Hindlimb muscle (tissue), 1 donor: ENCODE measurements at places on chromosomes 7 and 10. TPM values are rescaled to one million over a fixed set of nuclear protein-coding genes. Genes with fewer than 3 reads are reported as not detected.

Gene GCC1
- 7.5 TPM for polyA plus RNA-seq

Gene PPIF
- polyA plus RNA-seq, result 21.5 TPM

DNA sequence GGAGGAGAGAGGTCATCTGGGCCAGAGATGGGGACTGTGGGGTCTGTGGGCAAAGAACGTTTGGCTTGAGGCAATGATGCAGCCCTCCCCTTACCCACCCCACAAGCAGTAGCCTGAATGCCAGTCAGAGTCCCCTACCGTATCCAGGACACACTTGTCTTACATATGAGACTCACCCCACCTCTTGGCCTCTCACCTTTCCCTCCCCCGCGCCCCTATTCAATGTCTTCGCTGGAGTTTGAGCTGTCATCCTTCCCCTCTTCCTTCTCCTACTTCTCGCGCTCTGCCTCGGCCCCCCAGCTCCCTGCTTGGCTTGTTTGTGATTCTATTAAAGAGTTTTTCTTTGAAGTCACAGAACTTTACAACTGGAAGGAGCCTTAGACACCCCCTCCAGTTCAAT lies 8.9 kb downstream of the PRRT4 start:
- DNase-seq, result no peak

Gene HELLS
- 7.7 TPM for polyA plus RNA-seq

Gene GIMAP8
- polyA plus RNA-seq, result 7.3 TPM
